ENCODE measurements at places on chromosomes 16 and 17.

GRCh38 chr17:58516644-58517377 is 2.4 kb upstream of the MTMR4 start:
- no peak for DNase-seq

GRCh38 chr17:27631411-27631760 is 398 bp downstream of the LGALS9 start:
- DNase-seq = no peak

GRCh38 chr17:78131172-78132083 is 857 bp downstream of the TMC8 start:
- peak; percentile 86 for DNase-seq

DNA sequence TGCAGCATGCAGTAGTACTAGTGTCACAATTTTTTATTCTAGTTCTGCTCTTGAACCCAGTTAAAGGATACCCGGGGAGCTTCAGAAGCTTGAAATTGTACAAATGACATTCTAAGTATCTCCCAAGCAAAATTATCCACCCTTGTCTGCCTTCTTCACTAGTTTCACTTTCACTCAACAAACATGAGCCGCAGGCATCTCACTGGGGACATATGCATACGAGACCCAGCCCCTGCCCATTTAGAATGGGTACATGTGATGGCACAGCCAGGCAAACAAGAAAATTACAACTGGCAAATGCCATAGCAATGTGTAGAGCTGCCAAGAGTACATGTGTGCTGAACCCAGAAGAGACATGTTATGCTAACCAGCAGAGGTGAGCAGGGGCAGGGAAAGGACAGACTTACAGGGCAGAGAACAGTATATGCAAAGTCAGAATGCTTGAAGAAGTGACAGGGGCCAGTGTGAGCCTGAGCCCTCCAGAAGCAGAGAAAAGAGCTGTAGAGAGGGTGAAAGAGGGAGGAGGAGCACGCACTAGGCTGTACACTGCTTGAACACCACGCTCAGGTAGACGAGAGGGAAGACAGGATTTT is 8.3 kb downstream of the GINS2 start:
- DNase-seq = no peak

DNA sequence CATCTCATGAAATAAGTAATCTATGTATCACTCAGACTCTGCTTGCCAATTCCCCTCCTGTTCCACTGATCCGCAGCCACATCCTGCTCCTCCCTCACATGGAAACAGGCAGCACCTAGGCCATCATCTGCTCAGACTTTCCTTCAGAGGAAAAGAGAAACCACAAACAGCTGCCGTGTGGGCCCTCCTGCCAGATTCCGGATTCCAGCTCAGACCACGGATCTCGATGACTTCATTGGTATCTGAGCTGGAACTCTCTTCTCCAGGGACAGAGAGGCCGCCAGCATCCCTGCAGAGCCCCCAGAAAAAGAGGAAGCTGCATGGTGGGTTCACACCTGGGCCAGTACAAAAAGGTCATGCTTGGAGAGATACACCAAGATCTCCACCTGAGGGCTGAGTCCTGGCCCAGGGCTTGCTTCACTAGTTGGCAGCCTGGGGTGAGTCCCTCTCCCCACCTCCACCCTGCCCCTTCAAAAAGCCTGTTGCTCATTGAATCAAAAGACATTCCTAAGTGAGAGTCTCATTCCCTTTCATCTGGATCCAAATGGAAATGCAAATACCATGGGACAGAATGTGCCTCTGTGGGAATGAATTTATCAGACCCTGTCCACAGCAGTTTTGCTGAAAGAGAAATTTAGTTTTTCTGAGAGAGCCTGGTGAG is 47.2 kb downstream of the HOXB1 start:
- peak; percentile 66 for DNase-seq

DNA sequence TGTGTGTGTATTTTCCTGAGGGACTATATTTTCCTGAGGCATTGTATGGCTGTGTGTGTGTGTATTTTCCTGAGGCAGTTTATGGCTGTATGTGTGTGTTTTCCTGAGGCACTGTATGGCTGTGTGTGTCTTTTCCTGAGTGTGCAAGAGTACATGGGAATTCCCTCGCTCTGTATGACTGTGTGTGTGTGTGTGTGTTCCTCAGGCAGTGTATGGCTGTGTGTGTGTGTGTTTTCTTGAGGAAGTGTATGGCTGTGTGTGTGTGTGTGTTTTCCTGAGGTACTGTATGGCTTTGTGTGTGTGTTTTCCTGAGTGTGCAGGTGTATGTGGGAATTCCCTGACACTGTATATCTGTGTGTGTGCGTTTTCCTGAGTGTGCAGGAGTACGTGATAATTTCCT is 4.1 kb downstream of the ZNF778 start:
- no peak for DNase-seq

GRCh38 chr16:85984231-85984880 is 85.4 kb downstream of the IRF8 start:
- peak; percentile 30 for DNase-seq

DNA sequence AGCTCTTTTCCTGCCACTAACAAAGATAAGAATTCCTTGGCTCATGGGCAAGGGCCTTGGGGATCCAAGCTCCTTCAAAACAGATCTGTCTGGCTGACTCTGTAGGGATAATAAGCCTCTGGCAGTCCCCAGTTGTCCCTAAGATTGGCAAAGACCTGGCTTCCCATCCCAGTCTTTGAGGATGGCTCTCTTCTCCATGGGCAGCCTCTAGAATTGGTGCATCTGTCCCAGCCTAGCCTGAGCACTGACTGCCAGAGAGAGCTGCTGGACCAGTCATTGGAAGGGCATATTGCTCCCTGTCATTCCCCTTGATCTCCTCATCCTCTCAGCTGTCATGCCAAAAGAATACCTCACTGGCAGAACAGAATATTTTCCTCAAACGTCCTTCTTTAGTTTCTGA is 13.2 kb upstream of the CUEDC1 start:
- no peak for DNase-seq

- no peak for DNase-seq
Observed at GRCh38 chr17:21058098-21058893, 15.5 kb upstream of the USP22 start.
